Osteocyte (in vitro differentiated cells): ENCODE measurements at places on chromosomes 1 and 21. TPM values are rescaled to one million over a fixed set of nuclear protein-coding genes. Genes with fewer than 3 reads are reported as not detected.

- DNase-seq: no peak
These were observed 8.0 kb upstream of the SVBP start for GRCh38 chr1:42825036-42825851.

DNA sequence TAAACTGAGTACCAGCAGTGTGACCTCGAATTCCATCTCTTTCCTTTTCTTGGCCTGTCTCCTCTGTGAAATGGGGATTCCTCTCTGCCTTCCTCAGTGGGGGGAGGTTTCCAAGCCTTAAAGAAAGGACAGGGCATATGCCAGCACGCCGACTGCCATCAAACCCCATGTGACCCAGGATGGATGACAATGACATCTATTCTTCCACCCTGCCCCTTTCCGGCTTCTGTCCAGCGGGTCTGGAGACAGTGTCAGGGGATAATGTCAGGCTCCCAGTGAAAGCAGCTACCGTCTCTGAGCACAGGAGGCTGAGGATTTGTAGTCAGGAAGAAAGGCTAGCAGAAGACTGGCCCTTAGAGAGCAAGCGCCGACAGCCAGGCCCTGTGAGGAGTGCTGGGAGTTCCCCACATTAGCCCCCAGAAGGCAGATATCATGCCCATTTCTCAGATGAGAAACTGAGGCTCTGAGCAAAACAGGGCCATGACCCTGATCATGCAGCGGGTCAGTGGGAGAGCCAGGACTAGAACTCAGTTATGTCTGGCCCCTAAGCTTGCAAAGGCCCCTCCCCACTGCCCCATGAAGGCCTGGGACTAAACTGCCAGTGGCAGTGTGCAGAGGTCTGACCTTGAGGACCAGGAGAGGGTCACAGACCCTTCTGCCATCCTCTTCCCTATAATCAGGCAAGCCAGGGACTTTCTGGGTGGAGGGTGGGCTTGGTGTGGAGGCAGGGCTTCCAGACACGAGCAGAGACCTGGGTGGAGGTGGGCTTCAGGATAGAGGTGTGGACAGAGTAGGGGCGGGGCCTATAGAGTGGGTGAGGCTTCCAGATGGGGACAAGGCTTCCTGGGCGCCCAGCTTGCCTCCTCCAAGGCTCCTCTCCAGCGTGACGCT lies 30.1 kb downstream of the CDCA8 start:
- no peak for DNase-seq

DNA sequence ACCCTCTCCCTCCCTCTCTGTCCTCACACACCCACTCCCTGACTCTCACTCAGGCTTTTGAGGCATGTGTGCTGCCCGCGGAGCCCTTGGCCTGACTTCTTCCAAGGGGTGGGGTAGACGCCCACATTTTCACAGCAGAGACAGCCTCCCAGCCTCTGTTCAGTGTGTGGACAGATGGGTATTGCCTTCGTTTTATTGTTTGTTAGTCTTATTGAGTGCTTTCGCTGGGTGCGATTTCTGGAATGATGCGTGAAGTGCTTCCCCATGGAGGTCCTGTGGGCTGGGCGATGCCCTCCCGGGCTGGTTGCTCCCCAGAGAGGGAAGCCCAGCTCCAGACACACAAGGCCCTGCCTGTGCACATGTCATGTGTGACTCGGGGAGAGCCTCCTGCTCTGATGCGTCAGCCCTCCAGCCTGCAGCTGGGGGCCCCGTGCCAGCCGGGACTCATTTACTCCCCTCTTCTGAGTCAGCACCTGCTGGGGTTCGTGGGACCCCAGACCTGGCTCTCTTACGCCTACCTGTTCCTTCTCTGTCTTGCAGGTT lies 14.7 kb downstream of the PDXK start:
- DNase-seq: no peak

GRCh38 chr1:111204201-111204982 lies 3.9 kb upstream of the DENND2D start:
- DNase-seq: peak; percentile 79

GRCh38 chr1:147225193-147225730 lies at the start of gene FMO5:
Gene FMO5, minus strand, starts transcription at chr1:147225339. Its CDS starts 310 bp downstream, at chr1:147225029.
- DNase-seq: no peak

GRCh38 chr1:32939655-32940371 lies 24.8 kb downstream of the RNF19B start:
- DNase-seq: no peak

- DNase-seq: peak; percentile 65
These were observed 16.3 kb downstream of the C1orf115 start for GRCh38 chr1:220706480-220706879.

DNA sequence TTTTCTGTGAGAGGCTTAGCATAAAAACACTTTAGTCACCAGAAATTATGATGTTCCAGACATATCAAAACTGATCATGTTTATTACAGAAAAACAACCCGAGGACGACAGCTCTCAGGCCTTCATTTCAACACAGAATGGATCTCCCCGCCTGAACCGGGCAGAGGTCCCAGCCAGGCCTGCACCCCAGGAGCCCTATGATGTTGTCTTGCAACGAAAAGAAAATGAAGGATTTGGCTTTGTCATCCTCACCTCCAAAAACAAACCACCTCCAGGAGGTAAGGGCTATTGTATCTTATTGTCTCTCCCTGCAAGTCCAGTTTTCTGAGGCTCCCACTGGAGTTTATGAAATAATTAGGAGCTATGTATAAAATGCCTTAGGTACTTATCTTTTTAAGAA lies 105.5 kb downstream of the PHTF1 start:
- no peak for DNase-seq

GRCh38 chr1:75632350-75632949 lies 21.5 kb upstream of the SLC44A5 start:
- DNase-seq: no peak

GRCh38 chr1:201399018-201399351 lies at the start of gene LAD1:
Gene LAD1, minus strand, starts transcription at chr1:201399324. Its CDS starts 18 bp downstream, at chr1:201399306.
- no peak for DNase-seq

- DNase-seq: no peak
These were observed 90.7 kb upstream of the TTC39A start for GRCh38 chr1:51420867-51421627.

DNA sequence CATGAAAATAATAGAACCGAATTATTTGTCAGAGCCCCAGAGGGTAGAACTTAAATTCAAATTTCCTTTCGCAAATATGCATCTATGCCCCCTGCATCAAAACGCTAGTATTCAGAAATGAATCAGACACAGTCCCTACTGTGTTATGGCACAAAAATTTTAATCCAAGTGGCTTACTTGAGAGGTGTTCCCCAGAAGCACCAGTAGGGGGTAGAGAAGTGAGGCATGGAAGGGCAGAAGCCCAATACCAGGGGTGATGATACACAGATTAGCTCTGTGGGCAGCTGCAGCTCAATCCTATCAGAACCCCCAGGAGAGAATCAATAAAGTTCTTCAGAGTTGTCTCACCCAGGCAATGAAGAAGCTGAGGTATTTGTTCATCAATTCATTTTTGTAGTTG lies 342.2 kb downstream of the OMA1 start:
- DNase-seq: no peak

- DNase-seq: no peak
These were observed 8.6 kb upstream of the ITGB2 start for GRCh38 chr21:44929242-44929798.

DNA sequence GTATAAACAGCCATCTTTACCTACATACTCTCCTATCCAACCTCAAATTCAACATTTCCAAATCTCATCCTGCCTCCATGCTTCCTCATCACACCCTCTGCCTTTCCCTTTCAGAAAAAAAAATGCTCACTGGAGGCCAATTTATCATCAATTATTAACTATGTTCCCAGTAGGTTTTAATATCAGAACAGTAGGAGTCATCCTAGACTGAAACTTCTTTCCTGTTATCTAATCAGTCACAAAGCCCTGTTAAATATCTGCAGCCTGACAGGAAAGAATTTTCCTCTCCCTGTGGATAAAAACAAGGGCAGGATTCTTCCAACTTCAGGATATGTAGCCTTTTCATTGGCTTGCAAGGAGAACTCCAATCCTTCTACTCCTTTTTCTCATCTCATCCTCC lies 28.4 kb downstream of the EGLN1 start:
- DNase-seq: no peak

GRCh38 chr1:76294482-76295194 lies 220.1 kb downstream of the ST6GALNAC3 start:
- no peak for DNase-seq

GRCh38 chr1:155833665-155834295 lies 23.2 kb downstream of the GON4L start:
- DNase-seq: no peak

DNA sequence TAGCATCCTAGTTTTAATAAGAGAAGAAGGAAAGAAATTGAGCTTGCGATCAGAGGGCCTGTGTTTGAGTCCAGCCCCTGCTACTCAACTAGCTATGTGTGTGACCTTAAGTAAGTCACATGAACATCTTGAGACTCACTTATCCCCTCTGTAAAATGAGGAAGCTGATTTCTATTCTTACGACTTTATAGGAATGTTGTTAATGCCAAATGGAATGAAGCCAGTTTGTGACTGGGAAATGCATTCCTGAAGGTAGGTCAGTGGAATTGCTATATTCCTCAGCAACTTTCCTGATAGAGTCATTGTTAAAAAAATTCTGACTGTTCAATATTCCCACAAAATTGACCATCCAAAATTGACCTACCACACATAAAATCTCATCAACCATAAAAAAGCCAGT lies 14.9 kb downstream of the FASLG start:
- no peak for DNase-seq

DNA sequence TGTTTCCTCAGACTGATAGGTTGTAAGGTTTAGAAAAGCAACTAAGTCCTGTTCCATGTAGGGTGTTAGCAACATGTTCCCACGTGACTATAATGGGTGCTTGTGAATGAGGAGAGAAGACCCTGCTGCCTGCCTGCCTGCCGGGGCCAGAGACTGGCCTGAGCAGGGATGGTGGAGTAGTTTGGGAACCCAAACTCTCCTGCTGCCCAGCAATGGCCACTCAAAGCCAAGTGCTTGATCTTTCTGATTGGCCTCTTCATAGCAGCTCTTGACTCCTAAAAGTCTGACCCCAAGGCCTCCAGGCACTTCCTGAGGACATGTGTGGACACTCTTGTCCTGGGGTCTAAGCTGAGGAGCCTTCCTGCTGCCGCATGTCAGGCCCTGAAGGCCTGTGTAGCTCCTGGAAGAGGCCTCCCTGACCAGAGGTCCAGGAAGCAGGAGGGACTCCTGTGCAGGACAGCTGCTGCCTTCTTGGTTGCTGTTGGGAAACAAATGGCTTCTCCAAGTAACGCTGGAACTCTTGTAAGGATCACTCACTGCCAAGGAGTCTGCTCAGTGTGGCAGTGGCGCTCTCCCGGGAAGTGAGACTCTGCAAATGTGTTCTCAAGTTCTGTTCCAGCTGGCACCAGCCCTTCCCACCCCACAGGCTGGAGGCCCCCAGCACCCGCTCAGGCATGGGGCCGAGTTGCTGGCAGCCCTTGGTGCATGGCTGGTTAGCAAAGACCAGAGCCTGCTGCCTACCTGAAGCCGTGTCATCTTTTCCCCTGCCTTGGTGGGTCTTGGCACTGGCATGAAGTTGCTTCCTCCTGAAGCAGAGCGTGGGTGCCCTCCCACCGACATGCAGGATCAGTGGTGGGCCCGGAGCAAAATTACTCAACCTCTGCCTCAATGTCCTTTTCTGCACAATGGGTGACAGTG lies 35.5 kb downstream of the MAN1C1 start:
- DNase-seq: peak; percentile 82

GRCh38 chr1:109847251-109847650 lies 63.4 kb upstream of the CSF1 start:
- no peak for DNase-seq

GRCh38 chr1:189275796-189276195 lies 1201.9 kb downstream of the BRINP3 start:
- DNase-seq: no peak

DNA sequence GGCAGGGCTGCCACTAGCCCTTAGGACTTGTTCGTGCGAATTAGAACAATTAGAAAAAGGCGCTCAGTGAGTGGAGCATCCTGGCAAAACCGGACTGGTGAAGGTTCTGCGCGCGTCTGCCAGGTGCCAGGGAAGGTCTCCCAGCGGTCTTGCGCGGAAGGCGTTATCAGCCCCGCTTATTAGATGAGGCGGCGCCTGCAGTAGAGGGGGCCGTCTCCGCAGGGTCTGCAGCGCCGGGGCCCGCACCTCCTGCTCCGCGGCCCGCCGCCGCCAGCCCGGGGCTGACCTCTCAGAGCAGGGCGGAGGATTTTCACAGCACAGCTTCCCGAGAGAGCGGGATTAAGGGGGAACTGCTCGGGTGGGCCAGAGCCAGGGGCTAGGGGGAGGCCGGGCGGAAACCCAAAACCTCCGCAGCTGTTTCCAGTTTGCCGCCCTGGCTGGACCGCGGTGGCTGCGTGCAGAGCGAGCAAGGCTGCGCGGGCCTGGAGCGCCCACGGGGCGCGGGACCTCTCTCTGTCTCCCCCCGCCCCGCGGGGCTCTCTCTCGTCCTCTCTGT lies 155.2 kb downstream of the FOXD2 start:
- DNase-seq: peak; percentile 78

- DNase-seq: no peak
These were observed 53.3 kb downstream of the TAS1R2 start for GRCh38 chr1:18805925-18806849.

GRCh38 chr1:203524152-203524551 lies 30.2 kb downstream of the OPTC start:
- no peak for DNase-seq

DNA sequence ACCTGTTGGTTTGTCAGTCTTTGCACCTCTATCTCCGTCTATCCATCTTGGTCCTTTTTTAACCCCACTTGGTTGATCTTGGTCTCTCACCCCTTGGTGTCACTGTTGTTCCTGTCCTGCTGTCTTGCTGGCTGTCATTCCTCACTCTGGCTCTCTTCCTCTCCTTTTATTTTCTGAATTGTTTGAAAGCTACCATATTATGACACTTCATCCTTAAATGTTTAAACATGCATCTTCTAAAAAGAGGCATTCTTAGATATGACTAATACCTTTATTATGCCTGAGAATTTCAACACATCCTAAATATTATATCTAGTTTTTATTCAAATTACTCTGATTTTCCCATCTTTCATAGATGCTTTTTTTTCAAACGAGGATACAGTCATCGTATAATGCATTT lies 37.0 kb downstream of the BACH1 start:
- DNase-seq: no peak

The CFHR4 gene
- not detected in 2 replicates for total RNA-seq

The CACNA1E gene
- not detected in 2 replicates for total RNA-seq

The IGFN1 gene
- 3.2 and 3.8 TPM in 2 replicates for total RNA-seq

The KCNE2 gene
- 0.56 TPM in 1 of 2 replicates, not detected in the other for total RNA-seq

The KRTAP21-1 gene
- not detected in 2 replicates for total RNA-seq
